ENCODE measurements at places on chromosomes 7 and 10.
A peak's percentile ranks its signal among the peaks of the same experiment; 100 is the strongest.

DNA sequence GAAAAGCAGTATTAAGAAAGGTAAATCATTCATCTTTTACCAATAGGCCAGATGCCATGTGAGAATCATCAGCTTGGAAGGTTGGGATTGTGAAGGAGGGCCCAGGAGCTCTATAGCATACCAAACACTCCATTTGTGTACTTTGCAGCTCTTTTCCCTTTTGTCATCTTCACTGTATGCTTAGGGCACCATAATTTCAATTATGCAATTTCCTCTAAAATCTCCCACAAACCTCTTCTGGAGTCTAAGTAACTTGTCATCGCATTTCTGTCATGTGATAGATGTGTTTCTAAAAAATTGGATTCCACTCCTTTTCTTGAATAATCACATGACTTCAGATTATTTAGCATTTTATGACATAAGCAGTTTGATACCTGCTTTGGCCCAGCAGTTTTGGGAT lies 17.9 kb downstream of the RPP30 start:
- peak; percentile 9 for DNase-seq

- DNase-seq: no peak
Measured at GRCh38 chr10:95547197-95547596, 14.0 kb downstream of the SORBS1 start.

DNA sequence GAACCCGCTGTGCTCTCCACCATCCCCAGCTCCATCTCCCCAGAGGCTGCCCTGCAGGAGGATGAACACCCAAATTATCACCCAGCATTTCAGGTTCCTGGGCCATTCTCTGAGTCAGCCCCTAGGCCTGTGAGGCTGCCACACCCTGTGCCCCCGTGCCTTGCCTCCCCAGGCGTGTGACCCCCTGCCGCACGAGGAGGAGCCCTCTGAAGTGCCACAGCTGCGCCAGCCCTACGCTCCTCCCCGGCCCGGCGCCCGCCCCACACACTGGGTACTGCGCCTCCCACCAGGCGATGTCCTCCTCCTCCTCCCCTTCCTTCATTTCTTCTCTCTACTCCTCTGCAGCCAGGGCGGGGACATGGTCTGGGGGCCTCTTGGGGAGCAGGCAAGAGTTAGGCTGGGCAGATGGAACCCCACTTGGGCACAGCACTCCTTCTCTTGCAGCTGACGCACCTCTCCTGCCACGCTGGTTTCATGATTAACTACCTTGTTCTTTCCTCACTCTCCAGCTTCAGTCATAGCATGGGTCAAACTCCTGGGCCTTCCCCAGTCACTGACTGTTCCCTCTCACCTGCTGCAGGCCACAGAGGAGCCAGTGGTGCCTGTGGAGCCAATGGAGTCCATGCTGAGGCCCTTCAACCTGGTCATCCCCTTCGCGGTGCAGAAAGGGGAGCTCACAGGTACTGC lies 12.7 kb upstream of the ATP6V1F start:
- no peak for DNase-seq

GRCh38 chr10:10977226-10977956 lies 40.3 kb upstream of the CELF2 start:
- DNase-seq: no peak

- no peak for DNase-seq
Measured at GRCh38 chr10:100631192-100631591, 95.4 kb downstream of the HIF1AN start.

- DNase-seq: peak; percentile 77
Measured at GRCh38 chr10:77625379-77625778, 12.2 kb downstream of the KCNMA1 start.

DNA sequence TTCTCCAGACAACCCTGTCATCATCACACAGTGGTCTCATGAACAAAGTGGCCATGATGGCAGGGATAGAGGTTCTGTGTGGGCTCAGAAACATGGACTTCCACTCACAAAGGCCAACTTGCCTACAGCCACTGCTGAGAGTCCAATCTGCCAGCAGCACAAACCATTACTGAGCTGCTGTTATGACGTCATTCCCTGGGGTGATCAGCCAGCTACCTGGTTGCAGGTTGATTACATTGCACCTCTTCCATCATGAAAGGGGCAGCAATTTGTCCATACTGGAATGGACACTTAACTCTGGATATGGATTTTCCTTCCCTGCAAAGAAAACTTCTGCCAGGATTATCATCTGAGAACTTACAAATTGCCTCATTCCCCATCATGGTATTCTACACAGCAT lies 1275.9 kb downstream of the TYW1 start:
- no peak for DNase-seq

DNA sequence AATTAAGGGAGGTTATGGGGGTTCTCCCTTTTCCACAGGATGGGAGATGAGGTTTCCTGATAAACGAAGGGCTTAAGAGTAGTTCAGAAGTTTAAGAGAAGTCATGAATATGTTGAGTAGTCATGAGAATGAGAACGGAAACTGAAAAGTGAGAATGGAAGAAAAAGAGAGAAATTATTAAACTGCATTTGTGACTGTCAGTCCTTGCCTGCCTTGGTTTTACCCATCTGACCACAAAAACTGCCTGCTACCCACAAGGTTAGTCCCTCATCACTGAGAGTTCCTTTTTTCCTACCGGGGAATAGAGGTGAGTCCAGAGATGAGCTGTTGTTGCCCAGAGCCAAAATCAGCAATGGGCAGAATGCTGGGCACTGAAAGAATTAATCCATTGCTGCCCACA lies 174.1 kb upstream of the BET1 start:
- DNase-seq: no peak

- no peak for DNase-seq
Measured at GRCh38 chr10:61632057-61632670, 30.6 kb upstream of the CABCOCO1 start.

DNA sequence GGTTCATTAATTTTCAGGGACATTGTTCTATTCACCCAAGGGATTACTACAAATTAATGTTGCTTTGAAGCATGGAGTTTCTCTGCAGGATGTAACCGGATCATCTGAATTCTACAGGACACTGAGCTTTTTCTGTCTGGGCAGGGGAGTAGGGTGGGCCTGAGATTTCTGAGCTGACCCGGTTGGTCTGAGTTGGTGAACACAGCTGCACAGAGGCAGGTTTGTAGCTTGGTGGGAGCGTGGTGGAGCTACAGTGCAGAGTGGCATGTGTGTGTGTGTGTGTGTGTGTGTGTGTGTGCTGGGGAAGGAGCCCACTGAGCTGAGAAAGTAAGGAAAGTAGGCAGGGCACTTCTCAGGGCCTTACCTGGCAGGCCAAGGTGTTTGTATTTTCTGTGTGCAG lies 62.6 kb downstream of the SH2D4B start:
- no peak for DNase-seq

DNA sequence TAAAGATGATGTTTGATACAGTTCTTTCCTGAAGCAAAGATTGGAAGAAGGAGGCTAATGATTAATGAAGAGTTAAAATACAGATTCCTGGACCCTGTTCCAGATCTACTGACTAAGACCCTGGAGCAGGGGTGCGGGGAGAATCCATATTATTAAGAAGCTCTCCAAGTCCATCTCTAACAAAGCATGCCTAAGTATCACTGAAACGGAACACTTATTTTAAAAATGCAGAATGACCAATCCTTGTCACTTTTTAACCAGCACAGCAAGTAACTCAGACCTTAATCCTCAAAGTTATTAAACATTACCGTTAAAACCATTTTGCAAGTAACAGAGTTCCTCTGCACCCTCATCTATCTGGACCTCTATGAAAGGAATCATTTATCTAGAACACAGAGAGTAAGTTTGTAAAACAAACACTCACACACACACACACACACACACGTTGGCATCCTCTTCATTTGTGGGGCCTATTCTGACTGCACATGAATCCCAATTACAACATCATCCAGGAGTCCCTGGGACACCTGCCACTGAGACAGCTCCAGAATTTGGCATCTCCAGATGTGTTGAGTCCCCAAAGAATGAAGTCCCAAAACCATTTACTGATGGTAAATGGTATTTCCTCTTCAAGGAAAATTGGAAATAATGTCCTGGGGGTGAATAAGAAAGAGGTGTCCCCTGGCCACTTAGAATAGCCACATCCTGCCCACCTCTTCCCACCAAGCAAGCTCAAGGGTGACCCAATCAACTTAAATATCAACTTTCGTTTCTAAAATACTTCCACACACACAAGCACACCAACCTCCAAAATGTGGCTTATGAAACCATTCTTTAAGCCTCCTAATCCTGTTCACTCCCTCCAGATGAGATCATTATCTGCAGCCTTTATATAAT lies 117.5 kb downstream of the PARD3 start:
- no peak for DNase-seq

- no peak for DNase-seq
Measured at GRCh38 chr10:125584954-125585353, 98.0 kb downstream of the TEX36 start.

GRCh38 chr7:7529328-7529727 lies 6.3 kb downstream of the COL28A1 start:
- no peak for DNase-seq

- DNase-seq: no peak
Measured at GRCh38 chr10:117275121-117275520, 34.2 kb downstream of the SLC18A2 start.

GRCh38 chr7:131493081-131493480 lies 63.3 kb downstream of the PODXL start:
- DNase-seq: no peak

DNA sequence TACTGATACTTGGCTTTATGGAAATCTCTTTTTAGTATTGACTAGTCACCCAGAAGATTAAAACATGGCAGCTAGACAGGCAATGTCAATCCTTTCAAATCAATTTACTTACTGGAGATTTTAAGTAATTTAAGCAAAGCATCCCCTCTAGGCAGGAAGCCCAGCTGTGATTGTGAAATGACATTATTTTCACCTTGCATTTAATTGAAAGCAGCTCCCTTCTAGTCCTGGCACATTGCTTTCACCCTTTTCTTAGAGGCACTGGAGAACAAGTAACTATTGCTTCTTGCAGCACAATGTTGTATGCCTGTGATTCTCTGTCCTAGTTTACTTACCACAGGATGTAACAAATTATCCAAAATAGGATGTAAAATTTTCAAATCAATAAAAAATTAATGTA lies 13.3 kb downstream of the ST7 start:
- no peak for DNase-seq

- DNase-seq: no peak
Measured at GRCh38 chr7:128206747-128207500, 34.2 kb upstream of the LEP start.

DNA sequence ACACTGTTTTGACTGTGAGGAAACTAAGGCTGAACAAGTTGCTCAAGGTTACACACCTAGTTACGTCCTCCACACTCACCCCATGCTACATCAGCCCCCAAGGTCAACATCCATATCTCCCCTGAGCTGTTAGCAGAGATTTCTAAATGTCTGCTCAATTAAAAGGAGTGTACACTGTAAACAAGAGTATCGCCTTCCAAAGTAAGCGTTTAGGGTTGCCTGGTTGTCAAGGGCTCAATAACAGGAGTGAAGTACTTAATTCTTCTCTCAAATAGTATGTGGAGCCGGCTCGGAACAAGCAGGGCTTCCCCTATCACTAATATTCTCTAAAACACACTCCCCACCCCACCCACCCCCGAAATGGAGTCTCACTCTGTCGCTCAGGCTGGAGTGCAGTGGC lies 412.8 kb upstream of the GALNT17 start:
- DNase-seq: no peak

DNA sequence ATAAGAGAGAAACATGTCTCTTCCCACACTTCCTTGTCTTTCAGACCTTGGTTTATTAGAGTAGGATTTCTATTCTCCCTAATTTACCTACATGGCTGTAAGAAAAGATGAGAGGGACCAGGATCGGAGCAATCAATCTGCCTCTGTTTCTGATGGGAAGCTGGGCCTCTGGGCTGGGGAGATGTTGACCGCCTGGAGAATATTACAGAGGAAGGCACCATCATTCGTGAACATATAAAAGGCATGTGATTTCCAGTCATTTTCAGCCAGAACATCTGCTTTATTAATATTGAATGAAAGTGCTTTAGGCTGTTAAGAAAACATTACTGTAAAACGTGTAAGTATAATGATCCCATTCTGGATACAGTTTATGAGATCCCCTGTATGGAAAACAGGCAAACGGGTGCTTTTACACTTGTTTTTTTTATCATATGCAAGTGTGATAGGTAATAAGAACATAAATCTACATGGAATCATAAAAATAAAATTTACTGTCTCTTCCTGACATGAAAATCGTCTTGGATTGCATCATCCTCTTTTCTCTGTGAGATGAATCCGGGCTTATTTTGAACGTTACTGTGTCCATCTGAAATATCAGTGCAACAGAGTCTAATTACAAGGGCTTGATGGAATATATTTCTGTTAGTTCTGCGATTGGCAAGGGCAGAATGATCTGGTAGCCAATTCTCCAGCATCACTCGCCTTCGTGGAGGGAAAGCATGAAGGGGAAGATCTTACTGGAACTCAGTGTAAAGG lies 94.5 kb upstream of the BAIAP2L1 start:
- DNase-seq: no peak

GRCh38 chr7:43311694-43312093 lies 199.2 kb downstream of the HECW1 start:
- DNase-seq: no peak
